ENCODE measurements at places on chromosomes 16 and 17.
A peak's percentile ranks its signal among the peaks of the same experiment; 100 is the strongest.

DNA sequence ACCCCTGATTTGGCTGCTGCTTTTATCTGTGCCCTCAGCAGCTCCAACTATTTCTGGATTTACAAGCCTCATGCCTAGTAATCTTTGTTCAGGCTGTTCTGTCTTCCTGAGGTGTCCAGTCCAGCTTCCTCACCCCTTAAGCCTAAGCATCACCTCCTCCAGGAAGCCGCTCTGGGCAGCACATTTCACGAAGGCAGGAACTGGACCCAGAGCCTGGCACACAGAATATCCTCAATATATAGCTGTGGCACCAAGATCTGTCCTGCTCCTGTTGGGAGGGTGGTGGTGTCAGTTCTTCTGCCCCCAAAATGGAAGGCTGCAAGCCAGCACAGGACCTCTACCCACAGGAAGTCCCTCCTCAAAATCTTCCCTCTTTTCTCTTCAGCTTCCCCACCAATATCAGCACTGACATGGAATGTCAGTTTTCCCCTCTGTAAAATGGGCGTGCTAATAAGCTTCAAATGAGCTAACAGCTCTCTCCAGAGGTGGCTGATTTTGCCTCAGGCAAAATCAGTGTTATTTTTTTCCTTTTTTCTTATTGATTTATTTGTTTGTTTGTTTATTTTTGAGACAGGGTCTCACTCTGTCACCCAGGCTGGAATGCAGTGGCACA, 6.9 kb upstream of the NEUROD2 start:
- no peak for DNase-seq

GRCh38 chr17:74391771-74392170, 24.5 kb downstream of the GPR142 start:
- DNase-seq = no peak

GRCh38 chr17:67475161-67475937, 98.3 kb downstream of the PITPNC1 start:
- DNase-seq = peak; percentile 87

GRCh38 chr16:17162560-17162959, 308.2 kb downstream of the XYLT1 start:
- no peak for DNase-seq

DNA sequence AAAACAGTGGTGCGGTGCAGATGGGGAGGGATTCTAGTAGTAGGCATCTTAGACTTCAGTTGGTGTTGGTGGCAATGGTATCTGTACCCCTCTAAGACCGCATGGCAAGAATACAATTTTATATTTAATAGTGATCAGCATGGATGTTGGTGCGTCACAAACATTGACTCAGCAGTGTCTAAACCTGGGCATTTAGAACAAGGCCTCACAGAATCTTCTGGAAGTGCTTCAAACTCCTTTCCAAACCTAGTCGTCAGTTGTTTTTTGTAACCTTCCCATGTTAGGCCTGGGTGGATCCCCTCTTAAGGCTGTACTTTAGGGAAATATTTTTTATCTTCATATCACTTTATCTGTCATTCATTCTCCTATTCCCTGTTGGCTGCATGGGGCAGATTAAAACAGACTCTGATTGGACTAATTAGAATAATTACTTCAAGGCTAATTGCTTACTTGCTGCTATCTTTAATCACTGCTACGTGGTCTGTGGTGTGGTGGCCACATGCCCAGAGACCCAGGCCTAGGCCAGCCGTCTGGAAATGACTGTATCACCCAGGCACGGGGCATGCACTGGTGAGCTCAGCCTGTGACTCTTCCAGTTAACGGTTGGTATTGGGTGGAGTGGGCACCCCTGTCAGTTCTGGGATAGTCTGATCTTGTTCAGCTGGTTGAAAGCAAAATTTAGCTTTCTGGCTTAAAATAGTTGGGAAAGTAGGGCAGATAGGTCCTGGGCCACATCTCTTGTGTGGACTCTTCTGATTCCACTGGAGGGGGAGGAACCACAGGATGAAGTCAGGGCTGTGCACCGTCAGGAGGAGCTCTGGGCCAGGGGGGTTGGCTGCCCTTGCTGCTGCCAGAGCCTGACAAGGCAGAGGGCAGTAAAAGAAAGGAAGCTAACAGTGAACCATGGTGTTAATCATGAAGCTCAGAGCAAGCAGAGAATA, 4.5 kb downstream of the ALKBH5 start:
- no peak for DNase-seq

DNA sequence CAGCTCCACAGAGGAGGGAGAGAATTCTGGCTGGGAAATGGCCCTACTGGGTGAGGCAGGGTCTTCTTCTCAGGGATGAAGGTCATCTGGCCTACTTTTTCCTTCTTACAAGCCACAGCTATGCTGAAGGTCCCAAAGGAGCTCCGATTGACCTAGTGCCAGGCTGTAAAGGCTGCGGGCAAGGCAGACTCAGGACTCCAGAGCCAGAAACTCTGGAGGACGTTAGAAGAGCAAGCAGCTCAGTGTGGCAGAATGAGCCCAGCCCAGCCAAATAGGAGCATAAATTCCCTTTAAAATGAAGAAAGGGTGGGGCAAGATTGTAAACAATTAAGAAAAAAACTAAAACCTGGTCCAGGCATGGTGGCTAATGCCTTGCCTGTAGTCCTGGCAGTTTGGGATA, 20.1 kb upstream of the CNOT1 start:
- no peak for DNase-seq

GRCh38 chr16:62969711-62970318, 933.6 kb upstream of the CDH8 start:
- DNase-seq = no peak

DNA sequence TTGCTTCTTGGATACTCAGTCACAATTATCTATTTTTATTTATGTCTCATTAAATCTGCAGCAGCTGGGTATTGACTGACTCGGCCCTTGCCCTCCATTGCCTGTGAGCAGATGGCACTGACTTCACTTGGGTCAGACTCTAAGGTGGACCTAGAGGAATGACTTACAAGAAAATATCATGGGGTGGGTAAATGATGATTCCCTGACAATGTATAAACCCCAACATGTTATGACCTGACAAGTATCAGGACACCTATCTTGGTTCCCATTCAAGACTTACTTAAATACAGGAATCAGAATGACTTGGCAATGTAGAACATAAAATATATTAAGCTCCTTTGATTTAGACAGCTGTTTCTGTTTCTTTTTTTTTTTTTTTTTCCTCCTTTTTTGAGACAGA, 953.5 kb downstream of the CDH11 start:
- no peak for DNase-seq

DNA sequence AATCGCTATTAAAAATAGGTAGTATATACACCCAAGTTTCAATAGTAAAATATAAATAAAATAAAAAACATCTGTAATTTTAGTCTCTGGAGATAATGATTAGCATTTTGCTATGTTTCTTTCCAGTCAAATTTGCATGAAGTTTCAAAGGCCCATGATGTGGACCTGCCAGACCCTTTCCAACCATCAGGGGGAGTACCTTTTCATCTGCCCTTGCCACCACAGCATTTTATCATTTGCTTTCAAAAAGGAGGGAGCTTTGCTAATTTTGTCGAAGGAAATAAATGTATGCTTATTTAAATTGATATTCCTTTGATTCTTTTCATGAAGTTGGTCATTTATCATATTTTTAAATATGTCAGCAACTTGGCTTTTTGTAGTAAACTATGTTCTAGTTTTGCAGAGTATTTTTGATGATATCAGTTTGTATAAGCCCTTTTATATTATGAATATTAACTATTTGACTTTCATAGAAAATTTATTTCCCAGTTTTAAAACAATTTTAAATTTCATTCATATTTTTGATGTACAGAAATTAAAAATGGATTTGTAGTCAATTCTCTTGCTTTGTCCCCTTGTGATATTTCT, 115.2 kb upstream of the NETO2 start:
- DNase-seq = no peak

DNA sequence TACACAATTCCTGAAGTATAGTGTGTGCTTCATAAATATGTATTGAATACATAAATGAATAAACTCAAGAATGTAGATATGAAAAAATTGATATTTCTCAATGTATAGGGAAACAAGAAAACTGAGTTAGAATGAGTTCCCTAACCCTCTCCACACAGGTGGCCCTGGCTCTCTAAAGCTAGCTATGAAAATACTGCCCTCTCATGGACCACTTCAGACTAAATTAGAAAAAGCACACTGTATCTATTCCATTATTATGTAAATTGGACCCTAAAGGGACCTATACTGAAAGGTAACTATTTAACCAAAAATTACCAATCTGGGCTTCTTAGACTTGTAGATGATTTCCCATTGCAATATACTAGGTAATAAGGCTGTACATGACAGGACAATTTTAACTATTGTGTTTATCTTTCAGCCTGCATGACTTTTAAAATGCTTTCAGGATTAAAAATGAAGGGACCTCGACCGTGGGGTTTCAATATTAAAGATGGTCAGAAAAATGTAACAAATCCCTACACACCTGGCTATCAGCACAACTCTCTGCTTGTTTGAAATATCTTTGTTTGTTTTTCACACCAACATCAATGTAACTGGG, 672.5 kb upstream of the KIF2B start:
- DNase-seq = no peak

GRCh38 chr16:1659031-1659430, 19.0 kb upstream of the JPT2 start:
- DNase-seq = no peak

GRCh38 chr17:3879591-3880417, 13.0 kb downstream of the CAMKK1 start:
- DNase-seq = no peak

DNA sequence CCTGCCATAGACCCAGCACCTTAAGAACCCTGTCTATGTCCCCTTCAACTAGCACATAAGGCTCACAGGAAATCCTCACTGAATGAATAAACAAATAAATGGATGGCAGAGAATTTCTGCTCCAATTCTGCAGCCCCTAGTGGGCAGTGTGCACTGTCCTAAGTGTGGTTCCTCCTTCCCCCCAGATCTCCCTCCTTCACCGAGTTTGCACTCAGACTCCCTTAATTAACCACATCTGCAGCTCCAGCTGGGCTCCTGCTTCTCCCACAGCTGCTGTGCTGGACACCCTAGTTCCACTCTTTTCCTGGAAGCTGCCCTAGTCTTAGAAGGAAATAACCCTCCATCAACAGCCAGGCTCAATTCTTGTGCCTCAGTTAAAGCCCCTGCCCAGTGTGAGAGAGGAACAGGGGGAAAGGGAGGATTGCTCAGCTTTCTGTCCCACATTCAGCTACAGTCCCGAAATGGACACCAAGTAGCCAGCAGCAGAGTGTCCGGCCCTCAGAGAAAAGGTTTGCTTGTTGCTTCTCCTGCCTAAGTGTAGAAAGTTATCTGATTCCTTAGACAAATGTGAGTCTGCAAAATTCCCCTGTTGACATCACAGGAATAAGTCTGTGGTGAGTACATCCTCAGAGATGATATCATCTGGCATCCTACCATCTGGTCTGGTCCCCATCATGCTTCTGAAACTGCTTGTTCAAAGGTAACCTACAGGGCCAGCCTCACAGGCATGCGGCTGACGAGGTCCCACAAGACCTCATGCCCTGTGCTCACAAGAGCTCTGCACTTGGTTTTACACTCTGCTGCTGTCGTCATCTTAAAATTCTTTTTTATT, 12.3 kb downstream of the LRRC3C start:
- peak; percentile 38 for DNase-seq

DNA sequence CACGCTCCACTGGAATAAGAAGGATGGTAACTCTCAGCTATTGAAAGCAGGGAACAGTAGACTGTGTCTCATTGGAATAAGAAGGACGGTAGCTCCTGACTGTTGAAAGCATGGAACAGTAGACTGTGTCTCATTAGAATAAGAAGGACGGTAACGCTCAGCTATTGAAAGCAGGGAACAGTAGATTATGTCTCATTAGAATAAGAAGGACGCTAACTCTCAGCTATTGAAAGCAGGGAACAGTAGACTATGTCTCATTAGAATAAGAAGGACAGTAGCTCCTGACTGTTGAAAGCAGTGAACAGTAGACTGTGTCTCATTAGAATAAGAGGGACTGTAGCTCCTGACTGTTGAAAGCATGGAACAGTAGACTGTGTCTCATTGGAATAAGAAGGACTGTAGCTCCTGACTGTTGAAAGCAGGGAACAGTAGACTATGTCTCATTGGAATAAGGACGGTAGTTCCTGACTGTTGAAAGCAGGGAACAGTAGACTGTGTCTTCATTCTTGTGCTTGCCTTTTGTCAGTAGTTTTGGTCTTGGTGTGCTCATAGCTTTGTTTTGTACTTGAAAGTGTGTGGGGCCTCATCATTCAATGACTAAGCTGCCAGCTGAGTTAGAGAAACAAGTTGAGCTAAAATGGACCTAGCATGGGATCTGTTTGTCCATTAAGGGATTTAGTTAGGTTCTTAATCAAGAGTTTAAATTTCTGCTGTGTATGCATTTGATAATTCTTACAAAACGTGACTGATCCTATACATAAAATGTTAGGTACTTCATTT, 58.5 kb downstream of the BANP start:
- DNase-seq = no peak

- DNase-seq = no peak
These were observed 1.5 kb downstream of the MGAT5B start for GRCh38 chr17:76869496-76870376.

DNA sequence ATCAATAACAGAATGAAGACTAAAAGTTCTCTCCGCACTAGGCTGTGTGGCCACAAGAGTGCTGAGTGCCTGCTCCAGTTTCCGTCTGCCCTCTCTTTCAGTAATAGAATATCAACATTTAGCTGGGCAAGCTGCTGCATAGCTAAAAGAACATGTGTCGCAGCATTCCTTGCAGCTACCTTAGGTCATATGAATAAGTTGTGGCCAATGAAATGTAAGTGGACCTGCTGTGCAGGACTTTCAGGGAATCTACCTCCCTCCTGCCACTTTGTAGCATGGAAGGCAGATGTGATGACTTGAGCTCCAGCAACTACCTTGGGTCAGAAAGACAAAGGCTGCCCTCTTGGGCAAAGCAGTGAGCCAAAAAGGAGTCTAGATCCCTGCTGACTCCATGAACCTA, 25.4 kb downstream of the SLC39A11 start:
- DNase-seq = no peak

DNA sequence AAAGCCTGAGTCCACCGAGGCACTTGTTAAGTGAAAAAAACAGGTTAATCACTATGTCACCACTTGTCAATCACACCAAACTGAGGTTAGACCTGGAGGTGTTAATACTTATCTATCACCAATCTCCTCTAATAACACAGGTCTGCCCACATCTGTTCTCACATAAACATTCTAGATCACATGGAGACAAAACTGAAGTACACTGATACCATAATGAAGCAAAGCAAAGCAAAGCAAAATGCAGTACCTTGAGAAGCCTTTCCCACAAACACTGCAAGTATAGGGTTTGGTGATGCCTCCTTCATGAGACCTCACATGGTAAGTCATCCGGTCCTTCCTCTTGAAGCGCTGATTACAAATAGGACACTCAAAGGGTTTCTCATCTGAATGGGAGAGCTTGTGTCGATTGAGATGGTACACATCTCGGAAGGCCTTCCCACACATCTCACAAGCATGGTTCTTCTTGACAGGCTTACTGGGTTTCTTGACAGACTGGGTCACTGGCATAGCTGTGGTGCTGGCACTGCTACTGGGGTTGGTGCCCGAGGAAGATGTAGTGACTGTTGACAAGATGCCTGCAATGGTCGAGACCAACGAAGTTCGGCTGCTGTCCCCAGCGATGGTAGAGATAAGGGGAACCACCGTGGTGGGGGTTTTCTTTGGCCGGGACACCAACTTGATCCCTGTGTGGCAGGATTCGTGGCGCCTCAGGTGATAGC, 5.4 kb downstream of the VEZF1 start:
- no peak for DNase-seq

GRCh38 chr17:10115536-10115932, 82.9 kb downstream of the GAS7 start:
- no peak for DNase-seq

Data from activated naive CD4-positive, alpha-beta T cell treated with anti-CD3 and anti-CD28 coated beads, Interleukin-2, amount 50 U/mL, for 16 hours (primary cell).